ENCODE measurements at places on chromosomes 1 and 21. TPM values are rescaled to one million over a fixed set of nuclear protein-coding genes. Genes with fewer than 3 reads are reported as not detected.

The SPRR2B gene
- total RNA-seq = not detected

The LEMD1 gene
- not detected for total RNA-seq

The MARK1 gene
- total RNA-seq = not detected

The DNASE2B gene
- total RNA-seq = not detected

DNA sequence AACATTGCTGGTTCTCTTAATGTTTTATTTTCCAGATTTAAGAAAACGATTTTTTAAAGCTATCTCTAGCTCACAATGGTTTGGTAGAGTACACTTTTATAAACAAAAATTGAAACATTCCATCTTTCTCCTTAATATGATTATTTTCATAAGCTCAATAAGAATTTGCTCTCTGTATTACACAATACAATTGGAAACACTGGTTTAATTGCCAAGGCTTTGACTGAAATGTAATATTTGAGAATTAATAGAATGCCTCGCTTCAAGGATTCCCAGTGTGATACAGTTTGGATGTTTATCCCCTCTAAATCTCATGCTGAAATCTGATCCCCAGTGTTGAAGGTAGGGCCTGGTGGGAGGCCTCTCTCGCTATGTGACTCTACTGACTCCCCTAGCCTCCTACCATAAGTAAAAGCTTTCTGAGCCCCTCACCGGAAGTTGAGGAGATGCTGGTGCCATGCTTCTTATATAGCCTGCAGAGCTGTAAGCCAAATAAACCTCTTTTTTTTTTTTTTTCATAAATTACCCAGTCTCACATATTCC, 67.4 kb downstream of the DDAH1 start:
- DNase-seq = no peak

- peak; percentile 60 for DNase-seq
These were observed 4.5 kb downstream of the DHCR24 start for GRCh38 chr1:54882519-54882918.

DNA sequence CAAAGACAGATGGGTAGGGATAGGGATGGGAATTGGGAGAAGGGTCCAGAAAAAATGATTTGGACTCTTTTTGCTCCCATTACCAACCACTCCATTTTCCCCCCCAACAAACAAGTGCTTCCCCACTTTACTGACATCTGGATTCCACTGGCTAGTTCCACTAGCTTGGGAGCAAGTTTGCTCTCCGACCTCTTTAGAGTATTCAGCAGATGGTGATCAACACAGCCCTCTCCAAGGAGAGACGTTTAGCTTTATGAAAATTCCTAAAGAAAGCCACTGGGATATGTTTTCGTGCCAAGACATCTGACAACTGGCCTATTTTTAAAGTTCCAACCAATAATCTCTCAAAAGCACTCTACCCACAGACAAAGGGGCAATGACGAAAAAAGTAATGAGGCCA, 50.3 kb downstream of the ITPKB start:
- no peak for DNase-seq

DNA sequence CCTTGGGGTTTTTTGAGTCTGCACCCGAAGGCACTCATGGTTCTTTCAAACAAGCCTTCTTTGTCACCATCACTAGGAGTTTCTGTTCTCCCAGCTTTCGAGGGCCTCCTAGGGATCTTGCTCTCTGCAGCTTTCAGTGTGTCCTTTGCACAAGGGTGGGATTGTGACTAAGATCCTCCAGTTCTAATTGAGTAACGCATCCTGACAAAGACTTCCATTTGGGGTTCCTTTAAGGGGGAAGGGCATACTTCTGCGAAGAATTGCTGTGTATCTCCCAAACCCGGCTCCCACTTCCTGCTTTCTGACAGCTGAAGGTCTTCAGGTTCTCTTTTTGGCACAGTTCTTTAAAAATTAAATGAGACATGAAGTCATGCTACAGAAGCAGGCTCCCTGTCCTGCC, 139.4 kb downstream of the EDEM3 start:
- no peak for DNase-seq

DNA sequence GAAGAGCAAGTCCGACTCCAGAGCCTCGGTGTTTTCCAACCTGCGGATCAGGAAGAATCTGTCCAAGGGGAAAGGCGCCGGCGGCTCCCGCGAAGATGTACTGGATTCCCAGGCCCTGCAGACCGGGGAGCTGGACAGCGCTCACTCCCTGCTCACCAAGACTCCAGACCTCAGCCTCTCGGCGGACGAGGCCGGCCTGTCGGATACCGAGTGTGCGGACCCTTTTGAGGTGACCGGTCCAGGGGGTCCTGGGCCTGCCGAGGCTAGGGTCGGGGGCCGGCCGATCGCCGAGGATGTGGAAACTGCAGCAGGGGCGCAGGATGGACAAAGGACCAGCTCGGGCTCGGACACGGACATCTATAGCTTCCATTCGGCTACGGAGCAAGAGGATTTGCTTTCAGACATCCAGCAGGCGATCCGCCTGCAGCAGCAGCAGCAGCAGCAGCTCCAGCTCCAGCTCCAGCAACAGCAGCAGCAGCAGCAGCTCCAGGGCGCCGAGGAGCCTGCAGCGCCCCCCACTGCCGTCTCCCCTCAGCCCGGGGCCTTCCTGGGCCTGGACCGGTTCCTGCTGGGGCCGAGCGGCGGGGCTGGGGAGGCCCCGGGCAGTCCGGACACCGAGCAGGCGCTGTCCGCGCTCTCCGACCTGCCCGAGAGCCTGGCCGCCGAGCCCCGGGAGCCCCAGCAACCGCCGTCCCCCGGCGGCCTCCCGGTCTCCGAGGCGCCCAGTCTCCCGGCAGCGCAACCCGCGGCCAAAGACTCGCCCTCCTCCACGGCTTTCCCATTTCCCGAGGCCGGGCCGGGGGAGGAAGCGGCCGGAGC, 827 bp downstream of the FMN2 start:
- DNase-seq = peak; percentile 71

GRCh38 chr1:111987502-111987901, 2.0 kb downstream of the KCND3 start:
- DNase-seq = no peak

DNA sequence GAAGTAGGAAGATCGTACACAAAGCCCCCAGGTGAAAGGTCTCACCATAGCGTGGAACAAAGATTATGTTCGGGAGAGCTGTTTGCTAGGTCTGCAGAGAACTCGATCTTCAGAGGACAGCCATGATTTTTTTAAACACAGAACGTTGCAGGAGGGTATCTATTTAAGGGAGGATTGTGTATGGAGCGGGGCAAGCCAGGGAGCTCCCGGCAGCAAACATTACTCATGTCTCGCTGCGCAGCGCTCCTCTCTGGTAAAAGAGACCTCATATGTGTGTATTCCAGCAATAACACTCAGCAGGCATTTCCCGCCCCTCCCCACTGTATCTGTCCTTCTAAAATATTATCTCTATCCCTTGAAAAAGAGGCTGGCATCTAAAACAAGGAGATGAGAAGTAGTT, 2.7 kb downstream of the GLIS1 start:
- DNase-seq = peak; percentile 52

- no peak for DNase-seq
These were observed 13.0 kb upstream of the MIIP start for GRCh38 chr1:12006167-12006921.

DNA sequence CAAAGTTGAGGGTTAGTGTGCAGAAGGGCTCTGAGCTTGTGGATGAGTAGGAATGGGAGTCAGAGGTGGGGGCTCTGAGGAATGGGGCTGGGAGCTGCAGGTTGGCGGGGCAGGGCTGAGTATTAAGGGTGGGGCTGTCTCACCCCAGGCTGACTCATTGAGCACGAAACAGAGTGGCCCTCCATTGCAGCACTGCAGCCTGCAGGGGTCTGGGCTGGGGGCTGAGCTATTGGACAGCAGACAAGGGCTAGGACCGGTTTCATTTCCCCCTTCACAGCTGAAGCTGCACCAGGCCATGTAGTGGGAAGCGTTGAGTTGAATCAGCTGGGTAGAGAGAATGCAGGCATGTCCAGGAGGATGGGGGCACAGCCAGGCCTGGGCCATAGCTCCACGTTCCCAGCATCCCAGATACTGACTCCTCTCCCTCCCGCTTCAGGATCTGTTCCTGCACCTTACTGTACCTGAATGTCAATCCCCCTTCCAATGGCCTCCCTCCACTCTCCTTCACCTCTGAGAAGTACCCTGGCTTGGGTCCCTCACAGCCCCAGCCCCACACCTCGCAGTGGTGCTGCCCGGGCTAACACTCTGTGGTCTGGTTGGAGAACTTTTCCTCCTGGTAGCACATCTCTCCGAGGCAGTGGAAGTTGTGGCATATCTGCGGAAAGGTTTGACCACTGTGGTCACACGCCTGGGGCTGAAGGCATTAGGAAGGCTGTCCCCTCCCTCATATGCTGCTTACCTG, 4.4 kb upstream of the INPP5B start:
- DNase-seq = no peak

DNA sequence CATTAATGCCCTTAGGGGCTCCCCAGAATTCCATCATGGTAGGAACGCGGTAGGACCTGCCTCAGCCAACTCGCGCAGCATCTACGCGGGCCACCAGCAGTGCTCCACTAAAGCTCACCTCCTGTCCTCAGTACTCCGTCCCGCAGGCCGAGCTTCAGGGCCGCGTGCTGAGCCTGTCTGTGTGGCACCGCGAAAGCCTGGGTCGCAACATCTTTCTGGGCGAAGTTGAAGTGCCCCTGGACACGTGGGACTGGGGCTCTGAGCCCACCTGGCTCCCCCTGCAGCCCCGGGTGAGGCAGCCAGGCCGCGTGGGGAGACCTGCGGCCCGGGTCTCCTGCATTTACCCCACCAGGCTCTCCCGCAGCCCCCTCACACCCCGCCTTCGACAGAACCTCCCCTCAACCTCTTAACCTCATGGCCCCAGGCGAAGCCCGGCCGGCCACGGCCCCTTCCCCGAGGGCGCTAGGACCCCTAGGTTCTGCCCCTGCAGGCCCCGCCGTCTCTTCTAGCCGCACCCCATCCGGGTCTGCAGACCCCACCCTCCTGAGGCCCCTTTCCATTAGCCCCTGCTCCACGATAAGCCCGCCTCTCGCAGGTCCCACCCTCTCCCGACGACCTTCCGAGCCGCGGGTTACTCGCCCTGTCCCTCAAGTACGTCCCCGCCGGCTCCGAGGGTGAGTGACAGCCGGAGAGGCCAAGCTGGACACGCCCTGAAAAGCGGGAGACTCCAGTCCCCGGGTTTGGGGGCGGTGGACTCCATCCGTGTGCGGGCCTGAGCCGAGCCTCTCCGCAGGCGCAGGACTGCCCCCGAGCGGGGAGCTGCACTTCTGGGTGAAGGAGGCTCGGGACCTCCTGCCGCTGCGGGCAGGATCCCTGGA, 9.1 kb downstream of the SYTL1 start:
- DNase-seq = no peak

GRCh38 chr1:201359873-201360210, 17.6 kb downstream of the TNNT2 start:
- no peak for DNase-seq

DNA sequence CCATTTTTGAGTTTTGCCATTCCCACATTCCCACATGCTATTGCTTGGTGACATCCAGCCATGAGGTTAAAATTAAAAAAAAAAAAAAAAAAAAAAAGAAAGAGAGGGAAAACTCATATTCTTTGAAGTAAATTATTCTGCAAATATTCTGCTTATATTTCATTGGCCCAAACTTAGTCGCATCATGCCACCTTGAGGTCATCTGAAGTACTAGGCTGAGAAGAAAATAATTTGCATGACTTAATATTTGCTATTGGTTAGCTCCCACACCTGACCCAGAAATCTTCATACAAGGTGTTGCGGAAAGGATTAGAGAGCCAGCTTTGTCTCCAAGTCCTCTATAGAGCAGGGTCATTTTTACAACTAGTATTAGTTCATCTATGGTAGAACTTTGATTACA, 2206.0 kb downstream of the MRPL39 start:
- DNase-seq = no peak
